ENCODE measurements at places on chromosomes 4 and X.

- no peak for DNase-seq
These were observed 44.5 kb upstream of the SCML1 start for GRCh38 chrX:17692709-17693346.

- no peak for DNase-seq
These were observed 19.9 kb upstream of the TRIM61 start for GRCh38 chr4:164997324-164997723.

DNA sequence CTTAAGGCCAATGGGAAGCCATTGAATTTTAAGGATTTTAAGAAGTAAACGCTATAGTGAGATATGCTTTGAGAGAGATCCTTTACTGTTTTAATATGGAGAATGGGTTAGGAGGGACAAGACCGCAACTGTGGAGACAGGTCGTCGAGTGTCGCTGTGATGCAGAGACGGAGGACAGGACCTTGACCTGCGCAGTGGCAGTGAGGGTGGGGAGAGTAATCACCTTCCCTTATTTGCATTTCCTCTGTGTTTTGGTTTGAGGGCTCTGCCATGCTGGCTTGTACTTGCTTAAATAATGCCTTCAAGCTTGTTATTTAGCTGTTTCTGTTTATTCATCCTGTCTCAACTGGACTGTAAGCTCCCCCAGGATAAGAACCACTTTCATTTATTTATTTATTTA is 345.0 kb downstream of the FBXW7 start:
- no peak for DNase-seq

DNA sequence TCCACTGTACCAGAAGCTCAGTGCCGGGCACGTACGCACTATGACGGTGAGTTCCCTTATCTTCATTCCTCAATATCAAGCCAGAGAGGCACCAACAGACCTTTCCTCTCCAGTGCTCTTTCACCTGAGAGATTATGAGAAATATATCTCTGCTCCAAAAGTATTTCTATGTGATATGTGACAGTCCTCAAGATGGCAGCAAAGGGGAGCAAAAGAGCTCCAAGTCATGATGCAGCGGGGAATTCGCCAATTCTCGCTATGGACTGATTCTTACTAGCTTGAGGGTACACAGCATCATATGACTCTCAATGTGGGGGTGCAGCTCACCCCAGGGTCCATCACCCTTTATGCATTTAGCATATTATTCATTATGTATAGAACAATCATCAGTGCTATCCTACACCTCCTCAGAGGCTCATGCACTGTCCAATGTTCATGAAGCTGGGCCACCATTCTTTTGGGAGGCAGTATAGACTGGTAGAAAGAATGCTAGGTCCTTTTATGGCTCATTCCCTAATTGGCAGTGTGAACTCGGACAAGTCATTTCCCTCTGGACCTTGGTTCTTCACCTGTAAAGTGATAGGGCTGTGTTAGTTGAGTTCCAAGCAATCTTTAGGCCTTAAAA is 12.8 kb upstream of the IQSEC2 start:
- no peak for DNase-seq

DNA sequence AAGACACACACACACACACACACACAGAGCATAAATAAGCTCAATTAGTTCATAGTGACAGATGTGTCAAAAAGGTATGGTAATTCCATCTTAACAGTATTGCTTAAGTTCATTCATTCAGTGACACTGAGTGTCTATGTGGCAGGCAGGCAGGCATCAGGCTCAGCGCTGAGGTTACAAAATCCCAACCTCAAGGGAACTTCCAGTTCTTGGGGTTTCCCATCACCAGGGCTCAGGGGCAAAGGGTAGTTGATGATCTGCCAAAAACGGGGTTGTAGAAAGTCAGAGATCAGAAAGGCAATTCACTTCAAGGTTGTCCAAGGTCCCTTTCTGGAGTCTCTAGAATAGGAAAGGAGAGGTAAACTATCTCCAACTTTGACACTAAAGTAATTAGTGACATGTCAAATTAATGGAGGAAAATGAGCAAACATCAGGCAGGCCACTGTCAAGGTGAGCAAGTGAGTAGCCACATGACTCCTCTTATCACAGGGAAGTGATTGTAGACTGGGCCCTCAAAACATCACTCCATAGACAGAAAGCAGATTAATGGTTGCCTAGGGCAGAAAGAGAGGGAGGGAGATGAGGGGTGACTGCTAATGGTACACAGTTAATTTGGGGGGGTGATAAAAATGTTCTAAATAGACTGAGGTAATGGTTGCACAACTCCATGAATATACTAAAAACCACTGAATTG is 41.8 kb downstream of the GPC4 start:
- no peak for DNase-seq

DNA sequence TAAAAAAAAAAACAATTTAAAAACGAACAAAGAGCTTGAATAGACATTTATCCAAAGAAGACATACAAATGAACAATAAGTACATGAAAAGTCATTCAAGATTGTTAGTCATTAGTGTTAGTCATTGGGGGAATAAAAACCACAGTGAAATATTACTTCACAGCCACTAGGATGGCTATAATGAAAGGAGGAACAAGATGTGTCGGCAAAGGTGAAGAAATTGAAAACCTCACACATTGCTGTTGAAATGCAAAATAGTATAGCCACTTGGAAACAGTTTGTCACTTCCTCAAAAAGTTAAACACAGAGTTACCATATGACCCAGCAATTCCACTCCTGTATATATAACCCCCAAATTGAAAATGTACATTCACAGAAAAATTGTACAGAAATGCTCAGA is 45.2 kb upstream of the SLC39A8 start:
- DNase-seq, result no peak

DNA sequence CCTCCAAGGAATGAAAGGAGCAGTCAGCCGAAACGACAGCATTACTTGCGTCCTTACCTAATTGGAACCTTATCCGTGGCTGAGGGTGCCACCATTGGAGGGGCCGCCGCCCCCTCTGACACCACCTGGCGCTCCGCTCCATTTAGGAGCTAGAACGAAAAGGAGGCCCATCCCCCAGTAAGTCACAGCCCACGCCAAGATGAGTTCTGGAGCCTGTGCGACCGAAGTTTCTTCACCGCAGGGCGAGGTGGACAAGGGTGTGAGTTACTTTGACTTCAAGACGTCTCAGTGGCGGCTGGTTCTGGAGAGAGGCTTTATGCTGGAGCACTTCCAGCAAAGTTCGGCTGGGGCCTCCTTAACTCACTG is 729 bp upstream of the IRF2 start:
- peak; percentile 35 for DNase-seq

DNA sequence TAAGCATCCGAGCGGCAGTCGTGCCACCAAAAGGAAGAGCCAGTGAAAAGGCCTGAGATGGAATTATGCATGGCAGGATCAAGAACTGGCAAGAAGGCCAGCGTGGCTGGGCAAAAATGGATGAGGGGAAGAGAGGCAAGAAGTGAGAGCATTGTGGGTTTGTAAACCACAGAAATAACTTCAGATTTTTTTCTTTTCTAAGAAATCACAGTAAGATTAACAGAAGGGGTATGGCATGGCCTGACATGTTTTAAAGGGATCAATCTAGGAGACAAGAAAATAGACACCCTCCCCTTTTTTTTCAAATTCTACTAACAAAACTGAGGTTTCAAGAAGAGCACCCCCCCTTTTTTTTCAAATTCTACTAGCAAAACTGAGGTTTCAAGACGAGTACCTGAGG is 82.5 kb downstream of the BMP3 start:
- DNase-seq, result no peak

GRCh38 chr4:19531906-19532848 is 719.5 kb upstream of the SLIT2 start:
- no peak for DNase-seq

DNA sequence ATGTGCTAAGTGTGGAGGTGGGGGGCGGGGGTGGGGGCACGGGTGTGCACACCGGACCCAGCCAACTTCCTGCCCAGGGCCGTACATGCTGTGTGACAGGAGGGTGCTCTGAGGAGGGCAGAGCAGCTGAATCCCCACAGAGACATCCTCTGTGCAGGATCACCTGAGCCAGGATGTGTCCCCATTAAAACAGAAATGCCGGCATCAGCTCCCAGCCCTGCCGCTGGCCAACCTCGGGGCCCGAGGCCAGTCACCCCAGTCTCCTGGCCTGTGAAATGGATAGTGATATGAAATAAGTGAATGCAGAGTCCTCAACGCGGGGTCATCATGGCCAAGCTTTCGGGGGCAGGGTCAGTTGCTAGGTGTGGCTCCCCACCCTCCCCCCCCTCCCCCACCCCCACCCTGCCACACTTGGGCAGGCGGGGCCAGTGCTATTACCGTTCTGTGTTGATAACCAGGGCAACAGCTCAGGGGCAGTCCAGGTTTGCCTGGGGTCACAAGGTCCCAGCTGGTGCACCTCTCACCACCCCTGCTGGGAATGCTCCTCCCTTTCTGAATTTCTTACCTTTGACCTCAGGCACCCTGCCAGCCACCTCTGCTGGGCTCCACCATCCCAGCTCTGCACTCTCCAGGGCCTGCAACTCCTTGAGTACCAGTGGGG is 227.2 kb upstream of the PSAPL1 start:
- no peak for DNase-seq

GRCh38 chrX:41381685-41382084 is 47.7 kb downstream of the DDX3X start:
- DNase-seq, result no peak

DNA sequence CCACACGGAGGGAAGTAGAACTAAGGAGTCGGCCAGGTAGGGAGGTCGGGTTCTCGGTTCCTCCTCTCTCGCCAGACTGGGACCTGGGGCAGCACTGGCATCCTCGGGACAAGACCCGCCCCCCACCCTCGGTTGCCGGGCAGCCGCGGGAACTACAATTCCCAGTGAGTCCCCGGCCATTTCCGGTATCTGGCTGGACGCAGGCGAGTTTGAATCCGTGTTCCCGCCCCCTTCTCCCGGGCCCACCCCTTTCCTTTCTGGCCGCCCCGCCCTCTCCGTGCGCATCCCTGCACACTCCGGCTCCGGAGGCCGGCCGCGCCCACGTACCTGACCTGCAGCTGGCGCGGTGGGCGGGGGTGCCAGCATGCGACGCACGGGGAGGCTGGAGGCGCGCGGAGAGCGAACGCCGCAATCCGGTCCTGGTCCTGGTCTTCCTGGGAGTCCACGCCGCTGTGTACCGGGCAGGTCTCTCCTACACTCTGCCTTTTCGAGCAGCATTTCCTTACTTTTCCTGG is 10.2 kb upstream of the DLG3 start:
- DNase-seq, result no peak

- DNase-seq, result peak; percentile 89
These were observed 60.9 kb upstream of the LAS1L start for GRCh38 chrX:65595460-65595876.

GRCh38 chr4:46945062-46945461 is 36.0 kb upstream of the COX7B2 start:
- DNase-seq, result no peak

DNA sequence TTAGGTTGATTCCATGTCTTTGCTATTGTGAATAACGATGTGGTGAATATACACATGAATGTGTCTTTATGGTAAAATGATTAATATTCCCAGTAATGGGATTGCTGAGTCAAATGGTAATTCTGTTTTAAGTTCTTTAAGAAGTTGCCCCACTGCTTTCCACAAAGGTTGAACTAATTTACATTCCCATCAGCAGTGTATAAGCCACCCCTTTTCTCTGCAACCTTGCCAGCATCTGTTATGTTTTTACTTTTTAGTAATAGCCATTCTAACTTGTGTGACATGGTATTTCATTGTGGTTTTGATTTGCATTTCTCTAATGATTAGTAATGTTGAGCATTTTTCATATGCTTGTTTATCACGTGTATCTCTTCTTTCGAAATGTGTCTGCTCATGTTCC is 503.3 kb downstream of the PCDH18 start:
- DNase-seq, result no peak

GRCh38 chr4:29277381-29277780 is 1442.8 kb upstream of the PCDH7 start:
- DNase-seq, result no peak

GRCh38 chrX:114058988-114059418 is 524.9 kb upstream of the HTR2C start:
- peak; percentile 44 for DNase-seq

DNA sequence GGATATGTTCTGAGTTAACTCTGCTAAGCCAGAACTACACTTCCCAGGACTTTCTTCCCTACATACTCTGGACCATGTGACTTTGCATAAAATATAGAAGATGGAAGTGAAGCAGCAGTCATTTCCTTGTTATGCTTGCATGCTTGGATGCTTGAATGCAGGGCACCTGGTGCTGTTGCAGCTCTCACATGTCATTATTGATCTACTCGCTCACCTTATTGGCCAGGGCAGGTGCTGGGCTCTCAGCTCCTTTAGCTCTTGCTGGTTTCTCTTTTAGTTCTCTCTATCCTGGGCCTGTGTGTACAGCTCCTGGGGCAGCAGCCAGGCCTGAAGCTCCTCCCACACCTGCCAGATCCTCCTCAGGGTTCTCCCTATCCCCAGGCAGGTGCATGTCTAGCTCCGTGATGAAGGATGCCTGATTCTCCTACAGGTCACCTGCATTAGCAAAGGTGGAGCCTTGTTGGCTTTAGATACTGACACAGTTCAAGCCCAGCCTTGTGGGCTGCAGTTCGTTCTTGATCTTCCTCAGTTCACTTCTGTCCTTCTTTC is 53.3 kb downstream of the MED28 start:
- no peak for DNase-seq

GRCh38 chr4:67568820-67569219 is 10.3 kb downstream of the STAP1 start:
- DNase-seq, result no peak

DNA sequence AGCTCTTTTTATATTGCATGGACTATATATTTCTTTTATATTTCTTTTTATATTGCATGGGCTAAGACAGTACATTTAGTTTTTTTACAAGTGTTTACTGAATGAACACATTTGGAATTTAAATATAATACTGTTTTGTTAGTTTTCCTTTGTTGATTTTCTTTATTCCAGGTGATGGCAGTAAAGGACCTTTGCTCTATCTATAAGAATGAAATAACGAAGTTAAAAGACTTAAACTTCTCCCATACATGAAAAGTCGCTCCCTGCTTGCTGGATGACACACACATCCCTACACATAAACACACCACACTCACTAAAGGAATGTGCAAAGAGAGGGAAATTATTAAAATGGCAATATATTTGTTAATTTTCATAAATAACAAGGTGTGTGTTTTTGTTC is 102.5 kb upstream of the ANXA10 start:
- no peak for DNase-seq

DNA sequence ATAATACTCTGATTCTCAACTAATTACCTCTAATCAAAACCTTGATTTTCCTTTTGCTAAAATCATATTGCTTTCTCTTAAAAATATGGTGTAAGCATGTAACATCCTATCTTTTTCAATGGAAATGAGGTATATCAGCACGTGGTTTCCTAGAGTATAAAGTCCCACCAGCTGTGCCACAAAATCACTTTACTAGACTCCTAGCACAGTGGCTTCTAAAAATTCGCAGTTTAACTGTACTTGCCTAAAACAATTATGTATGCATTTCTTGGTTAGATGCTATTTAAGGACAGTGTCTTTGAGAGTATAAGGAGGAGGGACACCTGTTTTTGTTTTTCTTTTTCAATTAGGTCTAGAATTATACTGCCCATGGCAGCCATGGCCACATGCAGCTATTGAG is 62.8 kb downstream of the GK start:
- DNase-seq, result no peak

GRCh38 chrX:111394569-111394968 is 17.4 kb downstream of the DCX start:
- DNase-seq, result no peak

GRCh38 chrX:104419926-104420325 is 146.1 kb upstream of the IL1RAPL2 start:
- DNase-seq, result no peak

Measured in CMK (cell line).